Foreskin melanocyte (primary cell): ENCODE measurements at places on chromosomes 2 and 18.

- no peak for DNase-seq
These were observed 12.9 kb upstream of the DPP4 start for GRCh38 chr2:162086904-162087303.

- DNase-seq: no peak
These were observed 24.7 kb upstream of the DARS1 start for GRCh38 chr2:136010126-136010525.

- DNase-seq: no peak
These were observed 470.0 kb upstream of the GCFC2 start for GRCh38 chr2:76180676-76181075.

- DNase-seq: no peak
These were observed 427.1 kb upstream of the CNTNAP5 start for GRCh38 chr2:123597988-123598387.

GRCh38 chr18:22564036-22564435, 146.3 kb upstream of the CTAGE1 start:
- DNase-seq: no peak

- no peak for DNase-seq
These were observed 62.1 kb downstream of the GBX2 start for GRCh38 chr2:236105955-236106607.
